Muscle of leg (tissue), 16 donors: ENCODE measurements at places on chromosomes 16 and 17. TPM values are rescaled to one million over a fixed set of nuclear protein-coding genes. Genes with fewer than 3 reads are reported as not detected.

Gene EFCAB13
- total RNA-seq, result 6.9 TPM

Gene NOG
- total RNA-seq, result 4.3 TPM

Gene CMTM1
- total RNA-seq, result 6.6 TPM

Gene CTRB2
- total RNA-seq, result not detected
